ENCODE measurements at places on chromosomes 3 and 15. TPM values are rescaled to one million over a fixed set of nuclear protein-coding genes. Genes with fewer than 3 reads are reported as not detected.

The ADCY5 gene
- not detected for total RNA-seq

The CKMT1B gene
- 0.32 TPM for total RNA-seq

The TM4SF1 gene
- total RNA-seq: 0.29 TPM

The ISLR2 gene
- total RNA-seq: not detected

The ERICH6 gene
- not detected for total RNA-seq

The ZNF197 gene
- total RNA-seq: 13.9 TPM

All from T-helper 1 cell treated with Interleukin-12 subunit alpha and Interleukin-12 subunit beta and Interleukin-4 antibody, amounts not matched to agents 30 ng/mL and 1 ng/mL, for 36 hours (primary cell).